Left lung (tissue), 14 donors: ENCODE measurements at places on chromosomes 2 and 18. TPM values are rescaled to one million over a fixed set of nuclear protein-coding genes. Genes with fewer than 3 reads are reported as not detected.

Gene RPIA
- 16.0 TPM for total RNA-seq

DNA sequence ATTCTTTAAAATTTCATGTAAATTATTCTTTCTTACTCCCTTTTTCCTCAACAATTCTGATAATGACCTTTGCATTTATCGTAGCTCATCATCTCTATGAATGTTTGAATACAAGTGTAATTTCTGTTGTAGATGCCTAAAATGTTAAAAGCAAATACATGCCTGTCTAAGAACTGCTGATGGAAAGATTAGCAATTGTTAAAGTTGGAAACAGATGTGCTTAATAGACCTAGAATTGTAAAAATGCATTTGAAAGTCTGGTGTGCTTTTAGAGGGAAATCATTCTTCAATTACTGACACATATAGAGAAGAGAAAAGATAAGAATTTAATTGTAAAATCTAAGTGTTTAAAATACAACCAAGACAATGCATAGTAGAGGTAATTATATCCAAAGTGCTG lies 50.4 kb downstream of the CCDC102B start:
- DNase-seq = no peak
- no peaks in the 10 kb centered on the region for H3K27me3 ChIP-seq
- H3K27ac ChIP-seq = no peak overlapping the region

GRCh38 chr2:102396012-102396411 lies 26.9 kb upstream of the IL18RAP start:
- no peak for DNase-seq
- no peaks in the 10 kb centered on the region for H3K4me1 ChIP-seq
- no peaks in the 10 kb centered on the region for H3K27me3 ChIP-seq
- peaks cover 4% of the 10 kb centered on the region for H3K36me3 ChIP-seq
- no peak overlapping the region for H3K4me3 ChIP-seq
- H3K27ac ChIP-seq = no peak overlapping the region

GRCh38 chr2:37973615-37974353 lies 48.7 kb downstream of the RMDN2 start:
- H3K4me1 ChIP-seq = no peaks in the 10 kb centered on the region
- H3K27ac ChIP-seq = no peak overlapping the region
- peak overlapping the region; percentile 20 for H3K4me3 ChIP-seq

DNA sequence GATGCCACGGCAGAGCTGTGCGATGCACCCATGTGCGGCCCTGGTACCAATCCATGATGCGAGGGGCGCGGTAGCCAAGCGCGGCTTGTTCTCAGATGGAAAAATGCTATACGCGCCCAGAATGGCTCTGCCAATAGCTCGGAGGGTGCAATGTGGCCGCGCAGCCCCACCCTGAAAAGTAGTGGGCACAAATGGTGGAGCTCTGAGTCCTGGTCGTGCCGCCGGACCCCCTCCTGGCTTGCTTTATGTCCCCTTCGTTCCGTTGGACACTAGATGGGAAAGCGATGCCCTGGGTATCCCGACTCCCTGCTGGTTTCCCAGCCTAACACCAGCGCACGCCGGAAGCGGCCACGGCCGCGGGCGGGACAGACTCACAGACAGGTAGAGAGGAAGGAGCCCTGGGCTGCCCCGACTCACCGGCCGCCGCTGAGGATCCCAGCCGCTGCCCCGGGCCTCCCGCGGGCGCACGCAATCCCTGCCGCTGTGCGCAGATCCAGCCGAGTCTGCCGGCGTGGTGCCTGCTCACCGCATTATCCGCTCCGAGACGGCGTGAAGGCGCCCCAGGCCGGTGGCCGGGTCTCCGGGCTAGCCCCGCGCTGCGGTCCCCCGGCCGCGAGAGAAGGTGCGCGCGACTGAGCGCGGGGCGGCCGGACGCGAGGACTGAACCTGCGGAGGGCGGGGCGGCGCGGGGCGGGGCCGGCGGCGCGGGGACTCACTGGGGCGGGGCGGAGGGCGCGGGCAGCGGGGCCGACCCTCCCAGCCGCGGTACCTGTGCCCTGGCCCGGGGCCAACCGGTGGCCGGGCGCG lies at the start of gene CDC42EP3:
CDC42EP3 (minus strand) TSS at position 634 of the 807 bp plus-strand sequence. CDS start 25,055 bp downstream, outside the sequence.
- peaks cover 11% of the 10 kb centered on the region for H3K36me3 ChIP-seq
- no peaks in the 10 kb centered on the region for H3K27me3 ChIP-seq
- H3K27ac ChIP-seq = peak within 1 kb of the TSS; percentile 97

- DNase-seq = no peak
- no peaks in the 10 kb centered on the region for H3K27me3 ChIP-seq
- no peak overlapping the region for H3K4me3 ChIP-seq
- H3K27ac ChIP-seq = no peak overlapping the region
Observed at GRCh38 chr2:49291619-49292018, 137.3 kb upstream of the FSHR start.

GRCh38 chr2:120219291-120219690 lies 3.9 kb downstream of the TMEM185B start:
- H3K27me3 ChIP-seq = no peaks in the 10 kb centered on the region
- H3K4me3 ChIP-seq = no peak overlapping the region
- no peak overlapping the region for H3K27ac ChIP-seq
- H3K4me1 ChIP-seq = peaks cover 42% of the 10 kb centered on the region

Gene PLCD4
- total RNA-seq = 1.5 TPM

Gene MEIS1
- 57.6 TPM for total RNA-seq

DNA sequence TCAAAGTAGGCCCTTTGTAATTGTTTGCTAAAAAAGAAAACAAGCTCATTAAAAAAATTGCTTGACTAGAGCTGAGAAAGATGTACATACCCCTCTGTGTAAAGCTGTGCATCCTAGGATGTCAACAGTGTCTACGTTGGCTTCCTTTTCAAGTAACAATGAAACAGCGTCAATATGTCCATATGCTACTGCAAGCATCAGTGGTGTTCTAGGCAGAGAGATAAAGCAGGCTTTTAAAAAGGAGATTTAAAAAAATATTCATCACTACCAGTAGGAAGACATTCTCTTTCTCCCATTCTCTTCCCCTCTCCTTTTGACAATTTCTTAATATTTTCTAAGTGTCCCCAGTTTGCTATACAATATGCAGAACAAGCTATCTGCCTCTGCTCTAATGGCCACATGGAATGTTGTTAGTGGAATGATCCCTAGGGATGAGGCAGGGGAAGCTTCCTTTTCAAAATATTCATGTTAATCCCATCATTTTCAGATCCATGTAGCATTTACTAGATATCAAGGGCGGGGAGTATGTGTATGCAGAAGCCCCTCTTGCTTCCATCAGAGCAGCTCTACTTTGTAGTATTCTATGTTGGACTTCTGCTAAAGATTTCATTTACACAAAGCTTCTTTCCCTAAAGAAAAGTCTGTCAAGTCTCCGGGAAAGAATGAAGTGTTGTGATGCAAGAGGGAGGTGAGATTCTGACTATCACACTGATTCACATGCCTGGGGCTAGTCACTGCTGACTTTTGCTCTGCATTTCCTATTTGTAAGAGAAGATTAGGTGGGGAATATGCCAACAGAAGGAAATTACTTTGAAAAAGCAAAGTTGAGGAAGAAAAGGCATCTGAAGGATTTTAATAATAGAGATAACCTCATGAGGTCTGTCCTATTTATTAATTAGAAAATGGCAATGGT lies 81.5 kb upstream of the PGAP1 start:
- H3K36me3 ChIP-seq = no peaks in the 10 kb centered on the region
- no peak for DNase-seq
- H3K4me1 ChIP-seq = no peaks in the 10 kb centered on the region
- H3K27ac ChIP-seq = no peak overlapping the region

Gene SATB2
- 4.0 TPM for total RNA-seq

DNA sequence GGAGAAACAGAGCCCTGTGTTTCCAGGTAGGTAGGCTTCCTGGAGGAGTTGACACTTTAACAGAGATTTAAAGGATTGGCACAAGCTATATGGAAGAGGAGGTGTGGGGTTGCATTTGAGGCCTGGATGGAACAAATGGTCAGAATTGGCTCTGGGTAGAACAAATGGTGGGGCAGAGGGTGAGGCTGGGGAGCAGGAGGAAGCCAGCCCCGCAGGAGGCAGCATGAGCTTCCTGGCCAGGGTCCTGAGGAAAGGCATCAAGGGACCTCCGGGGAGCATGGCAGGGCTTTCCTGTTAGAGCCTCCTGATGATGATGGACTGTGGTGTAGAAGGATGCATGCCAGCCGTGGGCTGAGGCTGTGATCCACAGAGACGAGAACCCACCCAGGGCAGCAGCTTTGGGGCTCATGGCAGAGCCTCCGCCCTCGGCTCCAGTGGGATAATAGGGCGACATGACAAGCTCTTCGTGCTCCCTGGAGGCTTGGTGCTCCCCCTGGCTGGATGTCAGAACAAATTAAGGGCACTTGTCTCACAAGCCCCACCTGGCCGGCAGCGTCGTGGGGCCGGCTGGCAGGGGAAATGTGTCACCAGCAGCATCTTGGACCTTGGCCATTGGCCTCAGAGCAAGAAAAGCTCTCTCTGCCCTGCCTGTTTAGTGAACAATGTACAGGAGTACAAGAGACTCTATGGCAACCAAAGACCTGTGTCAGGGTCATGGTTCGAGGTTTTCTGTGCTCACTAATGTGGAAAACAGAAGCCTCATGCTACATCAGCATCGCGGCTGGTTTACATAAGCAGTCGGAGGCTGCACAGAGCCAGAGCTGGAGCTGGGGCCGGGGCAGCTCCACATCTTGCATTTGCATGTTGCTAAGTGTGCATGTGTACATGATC lies 153.5 kb downstream of the MYCN start:
- H3K36me3 ChIP-seq = no peaks in the 10 kb centered on the region
- DNase-seq = no peak
- no peak overlapping the region for H3K4me3 ChIP-seq
- H3K4me1 ChIP-seq = no peaks in the 10 kb centered on the region

- DNase-seq = no peak
- no peaks in the 10 kb centered on the region for H3K4me1 ChIP-seq
- H3K36me3 ChIP-seq = no peaks in the 10 kb centered on the region
- no peaks in the 10 kb centered on the region for H3K27me3 ChIP-seq
Observed at GRCh38 chr2:3368261-3368722, 9.3 kb downstream of the EIPR1 start.

DNA sequence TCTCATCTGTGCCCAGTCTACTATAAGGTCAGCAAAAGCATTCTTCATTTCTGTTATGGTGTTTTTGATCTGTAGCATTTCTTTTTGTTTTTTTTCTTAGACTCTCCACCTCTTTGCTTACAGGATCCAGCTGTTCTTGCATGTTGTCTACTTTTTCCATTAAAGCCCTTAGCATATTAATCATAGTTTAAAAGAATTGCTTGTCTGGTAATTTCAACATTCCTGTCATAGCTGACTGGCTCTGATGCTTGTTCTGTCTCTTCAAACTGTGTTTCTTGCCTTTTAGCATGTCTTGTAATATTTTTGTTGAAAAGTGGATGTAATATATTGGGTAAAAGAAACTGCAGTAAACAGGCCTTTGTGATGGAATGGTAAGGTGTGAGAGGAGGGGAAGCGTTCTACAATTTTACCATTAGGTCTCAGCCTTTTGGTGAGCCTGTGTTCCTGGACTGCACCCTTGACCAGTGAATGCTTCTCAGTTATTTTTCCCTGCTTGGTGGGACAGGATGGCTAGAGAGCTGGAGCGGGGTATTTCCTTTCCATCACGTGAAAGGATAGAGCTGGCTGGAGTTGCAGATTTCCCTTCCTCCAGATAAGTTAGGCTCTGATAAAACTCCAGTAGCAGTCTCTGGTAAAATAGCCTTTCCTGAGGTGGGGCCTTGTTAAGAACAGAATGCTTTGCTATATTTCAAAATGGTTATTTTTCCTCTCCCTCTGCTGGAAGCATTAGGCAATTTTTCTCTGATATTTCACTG lies 65.4 kb downstream of the PLA2R1 start:
- DNase-seq = no peak
- no peak overlapping the region for H3K4me3 ChIP-seq
- no peaks in the 10 kb centered on the region for H3K4me1 ChIP-seq

DNA sequence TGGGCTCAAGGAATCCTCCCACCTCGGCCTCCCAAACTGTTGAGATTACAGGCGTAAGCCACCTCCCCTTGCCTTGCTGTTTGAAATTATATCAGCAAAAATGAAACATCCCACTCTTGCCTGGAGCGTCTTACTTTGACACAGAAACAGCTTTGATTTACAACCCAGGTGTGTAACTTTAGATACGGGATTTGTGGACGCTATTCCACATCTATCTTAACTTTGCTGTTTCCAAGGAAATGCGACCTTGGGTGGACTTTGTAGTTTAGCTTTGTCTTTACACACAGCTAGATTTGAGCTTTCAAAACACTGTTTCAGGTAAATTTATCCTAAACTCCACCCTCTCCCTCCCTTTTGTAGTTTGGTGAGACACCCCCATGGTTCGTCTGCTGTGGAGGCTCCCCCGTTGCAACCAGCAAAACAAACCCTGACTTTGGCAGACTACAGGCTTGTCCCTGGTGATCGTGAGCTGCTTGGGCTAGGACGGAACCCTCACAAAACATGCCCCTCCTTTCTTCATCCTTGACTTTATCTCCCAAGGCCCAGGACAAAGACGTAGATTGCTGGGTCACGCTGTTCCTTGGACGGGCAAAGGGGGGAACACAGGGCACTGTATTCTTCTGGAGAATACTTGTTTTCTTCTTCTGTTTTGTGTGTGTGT lies 5.5 kb upstream of the MSH6 start:
- H3K4me3 ChIP-seq = no peak overlapping the region
- H3K27ac ChIP-seq = no peak overlapping the region
- DNase-seq = no peak
- H3K36me3 ChIP-seq = no peaks in the 10 kb centered on the region
- H3K27me3 ChIP-seq = no peaks in the 10 kb centered on the region
- no peaks in the 10 kb centered on the region for H3K4me1 ChIP-seq

Gene TUBB8B
- total RNA-seq = not detected

DNA sequence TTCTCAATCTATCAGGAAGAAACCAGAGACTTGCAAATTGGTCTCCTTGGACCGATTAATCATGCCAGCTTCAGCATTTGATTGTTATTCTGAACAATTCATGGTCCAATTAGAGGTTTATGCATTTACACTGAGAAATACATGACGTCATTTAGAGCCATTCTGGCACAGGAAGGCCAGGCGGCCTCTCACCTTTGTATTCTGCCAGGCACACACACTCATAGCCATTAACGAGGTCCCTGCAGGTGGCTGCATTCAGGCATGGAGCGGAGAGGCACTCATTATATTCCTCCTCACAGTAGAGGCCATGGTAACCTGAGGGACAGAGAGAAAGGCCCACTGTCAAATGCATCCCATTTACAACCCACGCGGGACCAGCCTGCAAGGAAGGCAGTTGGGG lies 146.8 kb upstream of the PID1 start:
- no peak overlapping the region for H3K4me3 ChIP-seq
- DNase-seq = no peak
- H3K36me3 ChIP-seq = no peaks in the 10 kb centered on the region
- no peak overlapping the region for H3K27ac ChIP-seq
- no peaks in the 10 kb centered on the region for H3K4me1 ChIP-seq
- no peaks in the 10 kb centered on the region for H3K27me3 ChIP-seq

- H3K27ac ChIP-seq = no peak overlapping the region
- H3K4me1 ChIP-seq = no peaks in the 10 kb centered on the region
- H3K27me3 ChIP-seq = no peaks in the 10 kb centered on the region
- DNase-seq = no peak
- H3K4me3 ChIP-seq = no peak overlapping the region
- no peaks in the 10 kb centered on the region for H3K36me3 ChIP-seq
Observed at GRCh38 chr2:67945940-67946339, 116.9 kb downstream of the C1D start.

GRCh38 chr2:103945083-103945482 lies 908.8 kb upstream of the POU3F3 start:
- no peak for DNase-seq
- no peaks in the 10 kb centered on the region for H3K36me3 ChIP-seq
- no peak overlapping the region for H3K4me3 ChIP-seq
- no peak overlapping the region for H3K27ac ChIP-seq

GRCh38 chr18:23225503-23225902 lies 90.2 kb downstream of the CABLES1 start:
- no peak for DNase-seq
- H3K36me3 ChIP-seq = no peaks in the 10 kb centered on the region
- H3K27ac ChIP-seq = peak overlapping the region; percentile 83
- H3K4me1 ChIP-seq = peaks cover 35% of the 10 kb centered on the region
- no peak overlapping the region for H3K4me3 ChIP-seq
- H3K27me3 ChIP-seq = no peaks in the 10 kb centered on the region

Gene C2orf68
- total RNA-seq = 37.0 TPM
